ENCODE measurements at places on chromosomes 7 and 10.
A peak's percentile ranks its signal among the peaks of the same experiment; 100 is the strongest.

GRCh38 chr10:70564901-70565351, 37.6 kb downstream of the PRF1 start:
- no peak for DNase-seq

- no peak for DNase-seq
Observed at GRCh38 chr10:42652858-42653257, 14.5 kb upstream of the ZNF33B start.

- DNase-seq = no peak
Observed at GRCh38 chr7:158757404-158757989, 52.9 kb upstream of the NCAPG2 start.

DNA sequence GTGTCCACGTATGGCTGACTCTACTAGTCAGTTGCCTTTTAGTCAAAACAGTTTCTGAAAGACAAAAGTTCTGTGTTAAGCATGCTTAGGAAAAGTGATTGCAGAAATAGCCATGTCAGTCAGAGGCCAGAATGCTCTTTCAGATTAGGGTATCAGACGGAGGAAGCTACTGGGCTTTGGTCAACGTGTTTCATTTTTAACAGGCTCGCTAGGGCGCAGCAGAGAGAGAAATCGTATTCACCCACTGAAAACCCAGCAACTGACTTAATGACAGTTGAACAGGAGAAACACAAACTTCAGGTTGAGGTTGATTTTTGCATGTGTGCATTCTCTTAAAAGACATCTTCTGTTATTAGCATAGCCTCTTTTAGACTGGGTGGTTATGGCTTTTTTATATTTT, 322.6 kb upstream of the KIAA1217 start:
- DNase-seq = no peak

DNA sequence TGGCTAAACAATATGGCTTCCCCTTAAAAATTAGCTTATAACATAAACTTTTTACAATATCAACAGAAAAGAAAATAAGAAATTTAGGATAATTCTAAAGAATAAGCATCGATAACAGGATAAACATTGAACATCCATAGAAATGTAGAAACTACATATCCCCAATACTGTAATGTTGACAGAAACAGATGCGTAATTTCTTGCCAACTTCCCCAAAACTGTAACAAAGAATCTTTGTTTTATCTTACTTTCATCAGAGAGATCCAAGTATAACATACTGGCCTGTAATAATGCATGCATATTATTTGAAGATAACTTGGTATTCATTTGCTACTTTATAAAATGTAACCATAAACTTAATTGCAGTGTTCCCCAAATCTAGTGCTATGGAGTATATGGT, 339.9 kb downstream of the ARL4A start:
- DNase-seq = no peak

- DNase-seq = no peak
Observed at GRCh38 chr7:149023662-149024061, 4.6 kb downstream of the PDIA4 start.

GRCh38 chr10:101580486-101581399, 7.3 kb downstream of the POLL start:
- no peak for DNase-seq

DNA sequence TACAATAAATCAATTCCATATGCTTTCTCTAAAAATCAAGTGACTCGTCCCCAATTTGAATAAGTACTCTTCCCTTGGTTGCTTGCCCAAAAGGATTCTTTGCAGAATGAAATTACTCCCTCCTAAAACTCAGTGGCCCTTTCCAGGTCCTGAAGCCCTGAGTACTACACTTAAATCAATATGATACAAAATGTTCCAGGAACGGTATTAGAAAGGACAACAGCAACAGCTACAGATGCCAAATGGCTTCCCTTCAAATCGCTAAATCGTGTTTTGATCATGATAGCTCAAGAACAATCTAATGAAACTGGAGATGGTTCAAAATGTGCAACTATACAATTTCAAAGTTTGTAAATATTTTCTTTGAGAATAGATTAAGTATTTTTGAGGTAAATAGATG, 59.4 kb downstream of the TPK1 start:
- DNase-seq = no peak

GRCh38 chr7:27730112-27730511, 9.8 kb upstream of the TAX1BP1 start:
- no peak for DNase-seq

DNA sequence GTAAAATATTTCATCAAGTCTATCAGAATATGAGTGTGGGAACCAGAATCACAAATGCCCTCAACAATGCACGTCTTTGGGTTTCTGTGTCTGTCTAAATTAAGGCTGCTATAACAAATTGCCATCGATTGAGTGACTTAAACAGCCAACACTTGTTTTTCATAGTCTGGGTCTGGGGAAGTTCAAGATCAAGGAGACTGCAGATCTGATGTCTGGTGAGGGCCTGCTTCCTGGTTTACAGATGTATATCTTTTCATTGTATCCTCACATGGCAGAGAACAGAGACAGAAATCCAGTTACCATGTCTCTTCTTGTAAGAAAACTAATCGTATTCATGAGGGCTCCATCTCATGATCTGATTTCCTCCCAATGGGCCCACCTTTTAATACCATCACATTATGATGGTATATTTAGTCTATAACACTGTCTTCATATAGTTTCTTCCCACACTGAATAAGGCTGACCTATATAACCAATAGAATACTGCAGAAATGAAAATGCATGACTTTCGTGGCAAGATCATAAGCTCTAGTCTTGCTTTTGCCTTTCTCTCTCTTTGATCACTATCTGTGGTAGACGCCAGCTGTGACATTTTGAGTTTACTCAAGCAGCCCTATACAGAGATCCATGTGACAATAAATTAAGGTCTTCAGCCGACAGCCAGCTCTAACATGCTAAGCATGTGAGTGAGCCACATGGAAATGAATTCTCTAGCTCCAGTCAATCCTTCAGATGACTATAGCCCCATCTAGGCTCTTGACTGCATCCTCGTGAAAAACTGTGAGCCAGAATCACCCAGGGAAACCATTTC, 51.9 kb downstream of the THSD7A start:
- no peak for DNase-seq

GRCh38 chr7:17441557-17441956, 143.1 kb downstream of the AHR start:
- DNase-seq = no peak

GRCh38 chr7:106216517-106216922, 68.3 kb downstream of the NAMPT start:
- DNase-seq = no peak

GRCh38 chr10:117483056-117483590, 59.4 kb upstream of the EMX2 start:
- DNase-seq = no peak

GRCh38 chr10:69629897-69630650, at the start of gene FAM241B:
FAM241B (plus strand) TSS chr10:69630247; CDS start chr10:69631744, 1,497 bp downstream.
- DNase-seq = peak; percentile 86

- DNase-seq = no peak
Observed at GRCh38 chr10:75266945-75267344, 31.2 kb upstream of the COMTD1 start.

DNA sequence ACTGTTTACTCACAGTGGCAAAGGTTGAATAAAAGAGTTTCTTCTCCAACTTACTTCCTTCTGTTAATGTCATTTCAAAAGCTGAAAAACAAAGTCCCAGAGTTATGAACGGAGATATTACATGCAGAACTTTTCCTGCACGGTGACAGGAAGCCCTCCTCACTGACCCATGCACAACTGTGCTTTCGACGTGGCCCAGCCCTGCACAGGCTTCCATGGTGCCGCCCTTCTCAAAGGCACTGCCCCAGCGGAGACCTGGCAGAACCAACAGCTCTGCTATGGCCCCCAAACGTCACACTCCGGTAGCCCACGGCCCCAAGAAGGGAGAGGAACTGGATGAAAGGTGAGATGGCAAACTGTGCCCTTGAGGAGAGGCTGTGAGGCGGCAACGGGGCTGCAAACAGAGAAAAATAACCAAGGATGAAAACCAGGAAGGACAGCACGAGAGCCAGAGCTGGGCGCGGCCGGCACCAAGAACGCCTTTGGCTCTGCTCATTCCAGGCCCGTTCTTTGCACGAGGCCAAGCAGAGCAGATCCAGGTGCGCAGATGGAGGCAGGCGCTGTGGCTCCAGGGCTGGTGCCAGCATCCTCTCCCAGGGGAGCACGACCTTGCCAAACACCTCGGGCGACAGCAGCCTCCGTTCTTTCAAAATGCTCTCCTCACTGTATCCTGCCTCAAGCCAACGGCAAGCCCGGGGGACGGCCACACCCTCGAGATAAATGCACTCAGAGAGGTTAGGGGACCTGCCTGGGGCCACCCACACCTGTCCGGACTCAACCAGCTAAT, 7.0 kb upstream of the FUOM start:
- DNase-seq = no peak

- no peak for DNase-seq
Observed at GRCh38 chr7:129698516-129699418, 87.2 kb downstream of the NRF1 start.

- DNase-seq = no peak
Observed at GRCh38 chr7:76122516-76123239, 74.8 kb downstream of the MDH2 start.

GRCh38 chr7:39459636-39460035, 106.6 kb upstream of the YAE1 start:
- DNase-seq = no peak

DNA sequence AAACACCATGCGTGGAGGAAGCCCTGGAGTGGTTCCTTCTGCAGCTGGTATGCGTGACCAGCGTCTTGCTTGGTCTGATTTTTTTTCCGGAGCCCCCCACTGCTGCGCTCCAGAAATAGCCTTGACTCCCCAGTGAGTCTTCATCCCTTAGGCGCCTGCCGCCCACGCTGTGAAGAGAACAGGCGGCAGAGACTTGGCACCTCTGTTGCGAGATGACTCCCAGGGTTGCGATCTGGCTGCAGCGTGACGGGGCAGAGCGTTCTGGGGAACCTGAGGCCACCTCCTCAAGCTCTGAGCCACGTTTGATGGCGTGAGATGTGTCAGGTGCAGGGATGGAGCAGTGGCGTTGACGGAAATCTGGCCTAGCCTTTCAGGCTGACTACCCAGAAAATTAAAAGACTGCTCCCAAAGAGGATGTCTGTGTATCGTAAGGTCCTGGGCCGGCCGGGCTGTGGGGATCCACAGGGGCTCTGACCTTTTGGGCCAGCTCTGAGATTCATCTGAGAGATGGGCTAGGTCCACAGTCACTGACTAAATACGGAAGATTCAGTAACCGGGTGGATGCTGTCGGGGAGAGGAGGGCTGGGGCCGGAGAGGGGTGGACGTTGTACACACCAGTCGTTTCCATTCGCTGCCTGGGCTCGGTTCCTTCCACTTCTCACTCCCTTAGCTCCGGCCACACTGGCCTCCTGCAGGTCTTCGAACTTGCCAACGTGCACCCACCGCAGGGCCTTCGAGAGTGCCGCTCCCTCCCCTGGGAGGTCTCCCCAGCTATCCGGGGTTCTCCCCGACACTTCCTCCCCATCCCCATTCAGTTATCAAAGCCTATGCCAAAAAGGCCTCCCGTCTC, 33.8 kb downstream of the PFKFB3 start:
- no peak for DNase-seq

GRCh38 chr10:131694781-131695495, 205.9 kb upstream of the PPP2R2D start:
- DNase-seq = peak; percentile 26

DNA sequence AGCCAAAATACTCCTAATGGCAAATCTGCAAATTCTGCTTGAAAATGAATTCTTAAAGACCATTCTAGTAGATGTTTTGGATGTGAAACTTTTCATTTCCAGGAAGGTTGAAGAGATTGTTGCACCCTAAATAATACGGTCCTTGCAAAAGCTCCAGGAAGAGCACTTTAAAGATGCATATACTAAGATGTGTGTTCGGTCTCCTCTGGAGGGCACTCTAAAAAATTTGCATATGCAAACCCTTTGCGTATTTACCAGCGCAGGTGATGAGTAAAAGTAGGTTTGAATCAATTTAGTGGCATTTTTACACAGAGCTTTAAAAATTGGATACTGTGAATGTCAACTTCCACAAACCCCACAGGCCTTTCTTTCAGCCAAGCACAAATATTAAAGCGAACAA, 378.1 kb upstream of the SORCS1 start:
- no peak for DNase-seq

DNA sequence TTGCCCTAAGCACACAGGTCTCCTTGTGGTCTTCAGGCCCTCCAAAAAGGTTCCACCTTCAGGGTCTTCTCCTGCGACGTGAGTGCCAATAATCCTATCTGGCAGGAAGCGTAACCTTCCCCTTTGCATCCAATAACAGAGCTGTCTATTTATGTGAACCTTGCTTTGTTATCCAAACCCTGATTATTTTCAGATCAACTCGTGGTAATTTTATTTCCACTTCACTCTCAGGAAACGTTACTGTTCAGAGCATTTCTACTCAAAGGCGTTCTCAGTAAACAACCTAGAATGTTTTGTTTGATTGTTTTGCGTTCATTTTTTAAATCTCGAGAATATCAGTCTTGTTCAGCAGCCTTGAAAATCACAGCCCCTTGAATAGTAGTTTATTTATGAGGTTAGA, 232.3 kb upstream of the KLF6 start:
- no peak for DNase-seq

All from CD4-positive, alpha-beta T cell (primary cell).